ENCODE measurements at places on chromosomes 5 and 9. TPM values are rescaled to one million over a fixed set of nuclear protein-coding genes. Genes with fewer than 3 reads are reported as not detected.

Gene PLCXD3
- 3.3 TPM for total RNA-seq

Gene SPINK7
- not detected for total RNA-seq

Gene TRIM23
- total RNA-seq = 32.5 TPM

Gene NPR3
- total RNA-seq = 0.04 TPM

Gene IARS1
- 241 TPM for total RNA-seq

Gene TMEM171
- 15.4 TPM for total RNA-seq

Gene PCDHGC4
- 0.40 TPM for total RNA-seq

Gene NIM1K
- total RNA-seq = 0.07 TPM

Gene SIT1
- total RNA-seq = not detected

Gene CARD9
- 0.59 TPM for total RNA-seq

Gene ITGA2
- 107 TPM for total RNA-seq

Gene PCDHGA6
- 1.3 TPM for total RNA-seq

Gene NRARP
- total RNA-seq = 14.0 TPM

Gene ARID3C
- 0.13 TPM for total RNA-seq

GRCh38 chr9:35227284-35227683 is 65.5 kb downstream of the UNC13B start:
- no peak for DNase-seq

DNA sequence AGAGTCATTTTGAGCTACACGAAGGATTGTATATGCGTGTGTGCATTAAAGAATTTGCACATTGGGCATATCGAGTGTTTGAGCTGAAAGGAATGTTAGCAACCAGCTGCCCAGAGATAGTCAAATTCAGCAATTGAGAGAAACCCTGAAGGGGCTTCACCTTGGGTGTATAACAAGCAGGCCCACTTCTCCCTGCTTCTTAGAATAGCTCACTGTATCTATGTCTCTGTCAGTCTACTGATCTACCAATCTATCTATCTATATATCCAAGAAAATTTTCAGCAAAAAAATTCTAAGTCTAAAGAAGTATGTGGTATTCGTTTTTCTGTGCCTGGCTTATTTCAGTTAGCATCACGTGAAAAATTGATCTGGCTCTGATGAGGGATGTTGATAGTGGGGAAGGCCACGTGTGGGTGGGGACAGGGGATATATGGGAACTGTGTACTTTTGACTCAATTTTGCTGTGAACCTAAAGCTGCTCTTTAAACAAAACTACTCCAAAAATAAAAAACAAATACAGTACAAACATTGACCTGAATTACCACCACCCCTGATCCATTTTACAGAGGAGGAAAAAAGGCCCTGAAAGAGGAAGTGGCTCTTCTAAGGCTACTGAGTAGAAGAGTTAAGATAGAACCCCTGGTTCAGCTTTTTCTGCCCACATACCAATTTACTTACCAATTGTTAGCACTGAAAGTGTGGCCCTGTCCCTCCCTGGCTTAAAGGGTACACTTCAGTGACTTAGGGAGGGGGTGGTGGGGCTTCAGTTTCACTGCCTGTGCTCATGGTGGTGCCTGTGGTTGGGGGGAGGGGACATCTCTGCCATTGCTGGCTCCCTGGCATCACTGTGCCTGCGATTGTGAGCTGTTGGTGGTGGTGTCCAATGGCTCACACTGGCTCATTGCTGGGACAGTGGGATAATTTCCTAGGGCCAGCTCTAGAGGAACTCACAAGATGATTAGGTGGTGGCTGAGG is 141.8 kb downstream of the DOCK2 start:
- no peak for DNase-seq

DNA sequence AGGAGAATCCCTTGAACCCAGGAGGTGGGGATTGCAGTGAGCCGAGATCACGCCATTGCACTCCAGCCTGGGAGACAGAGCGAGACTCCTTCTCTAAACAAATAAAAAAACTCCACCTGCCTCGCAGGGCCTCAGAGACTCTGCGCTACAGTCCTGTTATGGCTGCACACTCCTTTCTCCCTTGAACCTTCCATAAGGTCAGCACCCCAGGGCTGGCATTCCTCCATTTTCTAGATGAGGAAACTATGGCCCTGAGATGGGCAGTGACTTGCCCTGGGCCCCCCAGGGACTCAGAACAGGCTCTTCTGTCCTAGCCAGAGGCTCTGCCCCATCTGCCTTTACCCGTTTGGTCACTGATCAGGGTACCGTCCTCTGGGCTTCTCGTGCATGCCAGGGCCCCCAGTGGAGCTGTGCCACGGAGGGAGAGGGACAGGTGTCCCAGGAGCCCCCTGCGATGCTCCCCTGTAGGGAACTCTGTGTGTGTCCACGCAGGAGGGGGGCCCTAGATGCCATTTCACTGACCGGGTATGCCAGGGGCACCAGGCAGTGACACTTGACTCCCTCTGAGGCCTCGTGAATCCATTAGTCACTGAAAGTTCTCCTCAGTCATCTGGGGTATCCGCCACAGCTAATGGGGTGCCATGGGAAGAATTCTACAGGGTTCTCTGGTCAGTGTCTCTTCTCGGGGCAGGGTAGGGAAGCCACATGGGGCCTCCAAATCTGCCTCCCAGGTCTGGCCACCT is 16.2 kb downstream of the RALGDS start:
- no peak for DNase-seq

GRCh38 chr5:100803397-100803796 is 99.7 kb downstream of the ST8SIA4 start:
- DNase-seq = no peak

DNA sequence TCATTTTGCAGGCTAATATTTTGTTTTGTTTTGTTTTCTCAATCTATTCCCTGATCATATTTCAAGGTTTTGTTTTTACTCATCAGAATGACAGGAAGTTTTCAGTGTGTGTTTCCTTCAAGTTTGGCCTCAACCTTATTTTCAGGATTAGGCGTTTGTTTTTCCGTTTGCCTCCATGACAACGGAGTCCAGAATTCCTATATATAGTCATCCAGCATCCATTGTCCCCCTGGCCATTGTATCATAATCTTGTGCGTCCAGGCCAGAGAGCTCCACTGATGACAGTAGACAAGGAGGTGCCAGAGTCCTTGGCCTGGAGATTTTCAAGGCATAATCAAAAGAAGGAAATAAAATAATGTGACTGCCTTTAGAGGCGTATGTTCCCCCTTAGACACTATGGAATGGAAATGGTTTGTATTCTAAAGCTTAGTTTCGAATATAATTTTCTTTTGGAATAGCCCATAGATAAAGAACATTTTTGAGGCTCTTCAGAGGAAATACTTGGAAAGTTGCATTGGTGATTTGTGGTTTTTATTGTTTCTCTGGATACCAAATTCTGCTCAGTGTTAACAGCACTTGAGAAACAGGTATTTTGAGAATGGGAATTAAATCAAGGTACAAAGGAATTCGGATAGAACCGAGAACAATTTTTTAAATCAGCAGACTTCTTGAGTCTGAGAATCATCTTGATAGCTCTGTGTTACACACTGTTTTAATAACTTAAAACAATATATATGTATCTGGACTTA is 99.8 kb downstream of the ZNF462 start:
- DNase-seq = peak; percentile 96

DNA sequence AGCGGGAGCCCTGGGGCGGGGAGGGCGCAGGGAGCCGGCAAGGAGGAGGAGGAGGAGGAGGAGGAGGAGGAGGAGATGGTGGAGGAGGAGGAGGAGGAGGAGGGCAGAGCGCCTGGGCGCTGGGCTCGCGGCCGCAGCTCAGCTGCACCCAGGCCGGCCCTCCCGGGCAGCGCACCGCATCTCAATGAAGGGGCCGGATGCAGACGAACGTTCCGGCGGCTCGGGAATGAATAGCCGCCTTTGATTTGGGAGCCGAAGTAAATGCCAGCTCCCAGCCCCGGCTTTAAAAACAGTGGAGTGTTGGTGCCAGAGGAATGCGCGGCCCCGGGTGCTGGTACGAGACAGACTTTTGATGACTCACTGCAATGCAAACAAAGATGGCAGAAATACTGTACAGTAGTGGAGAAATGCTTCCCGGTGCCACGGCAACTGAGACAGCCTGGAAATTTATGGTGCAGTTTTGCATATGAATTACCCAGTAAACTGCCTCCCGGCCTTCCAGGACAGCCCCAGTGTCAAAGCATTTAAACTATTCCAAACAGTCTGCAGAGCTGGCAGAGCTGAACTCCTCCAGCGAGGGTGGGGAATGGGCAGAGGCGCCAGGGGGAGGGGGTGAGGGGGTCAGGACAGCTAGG is 43.1 kb downstream of the NACC2 start:
- peak; percentile 43 for DNase-seq

GRCh38 chr9:93678199-93679019 is 102.0 kb downstream of the PHF2 start:
- no peak for DNase-seq

- DNase-seq = no peak
Measured at GRCh38 chr9:129146441-129146941, 31.6 kb downstream of the IER5L start.

DNA sequence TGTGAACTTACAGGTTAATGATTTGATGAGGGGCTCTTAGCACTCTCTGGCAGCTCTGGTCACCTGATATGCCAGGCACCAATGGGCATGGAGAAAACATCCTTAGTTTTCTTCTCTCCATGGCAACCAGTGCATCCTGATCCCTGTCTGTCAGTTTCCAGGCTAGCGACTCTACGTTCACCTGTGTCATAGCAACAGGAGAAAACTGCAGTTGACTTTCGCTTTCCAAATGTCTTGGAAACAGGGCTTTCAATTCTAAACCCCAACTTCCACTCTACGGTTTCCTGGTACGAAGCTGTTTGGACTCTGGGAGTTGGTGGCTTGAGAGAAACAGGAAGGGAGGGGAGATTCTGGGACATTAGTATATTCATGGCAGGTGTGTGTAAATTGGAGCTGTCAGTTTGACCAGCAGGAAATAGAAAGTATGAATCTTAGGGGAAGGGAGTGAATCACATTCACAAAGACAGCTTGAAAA is 74.4 kb downstream of the SLC28A3 start:
- no peak for DNase-seq

- DNase-seq = no peak
Measured at GRCh38 chr5:141484641-141485311, at the start of gene PCDHGC4. PCDHGC4 (plus strand) TSS chr5:141485030; CDS start chr5:141485174, 144 bp downstream.

DNA sequence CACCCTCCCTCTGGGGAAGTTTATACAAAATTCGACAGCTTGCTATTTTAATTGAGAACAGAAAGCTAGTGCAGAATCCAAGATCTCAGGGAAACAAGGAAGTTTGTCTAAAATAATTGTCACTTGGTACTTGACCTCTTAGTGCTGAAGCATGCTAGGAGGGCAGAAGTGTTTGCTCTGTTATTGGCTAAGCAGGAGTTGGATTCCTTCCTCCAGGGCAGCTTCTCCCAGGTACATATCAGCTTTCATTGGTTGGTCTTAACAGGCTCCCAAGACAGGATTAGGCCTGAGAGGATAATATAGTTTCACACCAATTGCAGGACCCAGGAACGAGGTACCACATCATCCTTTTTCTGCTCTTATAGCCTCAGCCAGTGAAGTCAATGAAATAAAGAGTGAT is 432.8 kb downstream of the IRX1 start:
- no peak for DNase-seq

DNA sequence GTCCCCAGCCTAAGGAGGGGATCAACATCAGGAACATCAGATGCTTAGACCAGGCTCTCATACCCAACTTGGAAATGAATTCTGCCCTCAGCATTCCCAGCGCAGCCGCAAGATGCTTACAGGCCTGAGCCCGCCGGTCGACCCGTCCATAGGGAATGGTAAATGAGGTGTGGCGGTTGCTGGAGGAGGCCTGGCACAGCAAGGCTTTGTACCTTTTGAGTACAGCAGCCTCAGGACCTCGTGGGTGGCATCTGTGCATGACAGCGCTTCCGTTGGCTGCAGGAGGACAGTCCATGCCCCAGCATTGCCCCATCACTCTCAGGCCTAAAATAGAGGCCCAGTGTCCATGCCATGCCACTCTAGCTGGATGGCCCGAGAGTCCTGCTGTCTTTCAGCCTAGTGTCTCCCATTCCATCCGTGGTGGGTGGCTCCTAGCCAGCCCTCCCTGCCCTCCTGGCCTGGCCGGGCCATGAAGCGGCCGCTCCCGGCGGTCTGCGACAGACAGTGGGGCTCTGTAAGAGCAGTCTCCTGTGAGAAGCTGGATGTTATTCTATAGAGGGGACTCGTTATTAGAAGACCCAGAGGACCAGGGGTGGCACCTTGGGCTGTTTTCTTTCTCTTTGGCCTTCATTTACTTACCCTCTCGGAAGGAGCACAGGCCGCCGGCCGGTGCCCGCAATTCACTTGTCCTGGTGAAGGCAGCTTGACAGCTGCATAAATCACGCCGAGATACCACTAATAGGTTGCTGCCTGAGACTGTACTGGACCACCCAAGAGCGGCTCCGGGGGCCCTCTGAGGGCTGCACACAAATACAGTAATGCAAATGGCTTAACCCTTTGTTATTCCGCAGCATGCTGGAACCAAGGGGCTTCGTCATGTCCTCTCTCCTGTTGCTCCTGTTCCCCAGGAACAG is 223.5 kb upstream of the TUT7 start:
- no peak for DNase-seq

GRCh38 chr9:86983249-86983619 is 35.9 kb upstream of the GAS1 start:
- DNase-seq = no peak

DNA sequence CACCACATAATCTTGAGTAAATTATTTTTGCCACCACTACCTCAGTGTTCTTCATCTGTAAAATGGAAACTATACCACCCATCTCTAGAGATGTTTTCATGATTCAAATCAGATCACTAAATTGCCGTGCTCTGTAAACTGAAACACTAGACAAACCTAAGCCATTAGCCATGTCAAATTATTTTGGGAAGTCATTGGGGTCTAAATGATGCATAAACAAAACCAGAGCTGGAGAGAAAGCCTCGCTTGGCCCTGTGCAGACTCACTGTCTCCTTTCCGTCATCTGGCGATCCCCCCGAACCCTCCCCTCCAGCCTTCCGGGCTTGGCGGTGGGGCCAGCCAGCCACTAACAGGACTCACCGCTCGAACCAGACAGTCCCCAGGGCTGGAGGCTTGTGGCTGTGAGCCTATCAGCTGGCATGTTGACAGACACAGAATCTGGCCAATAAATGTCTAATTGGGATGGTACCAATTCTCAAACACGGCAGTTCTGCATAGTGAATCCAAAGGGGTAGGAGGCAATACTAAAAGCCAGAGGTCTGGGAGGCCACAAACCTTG is 256.5 kb downstream of the SEC61B start:
- no peak for DNase-seq

- no peak for DNase-seq
Measured at GRCh38 chr9:88837731-88838130, 153.5 kb upstream of the S1PR3 start.

GRCh38 chr5:127645300-127645726 is 3.6 kb upstream of the CTXN3 start:
- no peak for DNase-seq

DNA sequence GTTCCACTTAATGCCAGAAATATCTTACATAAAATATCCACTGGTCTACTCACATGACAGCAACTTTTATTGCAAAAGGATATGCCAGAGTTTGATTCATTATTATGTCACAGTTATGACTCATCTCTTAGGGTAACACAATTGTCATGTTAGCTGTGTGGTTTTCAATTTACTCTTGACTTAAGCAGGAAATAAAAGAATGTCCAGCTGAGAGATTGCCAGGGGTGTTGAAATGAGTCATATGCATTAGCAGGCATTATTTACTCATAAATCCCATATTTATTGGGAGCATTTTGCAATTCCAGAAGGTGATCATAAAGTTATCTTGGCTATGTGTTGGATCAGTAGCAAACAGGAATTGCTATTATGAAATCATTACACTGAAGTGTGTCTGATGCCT is 1164.6 kb upstream of the CDH18 start:
- DNase-seq = peak; percentile 93

GRCh38 chr9:4904322-4905134 is 80.5 kb upstream of the JAK2 start:
- DNase-seq = no peak
